ENCODE measurements at places on chromosomes 5 and 9. TPM values are rescaled to one million over a fixed set of nuclear protein-coding genes. Genes with fewer than 3 reads are reported as not detected.

OMD gene
- not detected for total RNA-seq

- DNase-seq, result peak; percentile 37
Observed at GRCh38 chr5:126988021-126988569, 42.3 kb downstream of the MARCHF3 start.

GRCh38 chr5:57452885-57453284 lies 29.7 kb downstream of the ACTBL2 start:
- DNase-seq, result no peak

- DNase-seq, result no peak
Observed at GRCh38 chr5:143476601-143477211, 73.2 kb upstream of the NR3C1 start.

CDC14B gene
- 5.8 TPM for total RNA-seq

- no peak for DNase-seq
Observed at GRCh38 chr5:7578071-7578470, 182.1 kb downstream of the ADCY2 start.

DNA sequence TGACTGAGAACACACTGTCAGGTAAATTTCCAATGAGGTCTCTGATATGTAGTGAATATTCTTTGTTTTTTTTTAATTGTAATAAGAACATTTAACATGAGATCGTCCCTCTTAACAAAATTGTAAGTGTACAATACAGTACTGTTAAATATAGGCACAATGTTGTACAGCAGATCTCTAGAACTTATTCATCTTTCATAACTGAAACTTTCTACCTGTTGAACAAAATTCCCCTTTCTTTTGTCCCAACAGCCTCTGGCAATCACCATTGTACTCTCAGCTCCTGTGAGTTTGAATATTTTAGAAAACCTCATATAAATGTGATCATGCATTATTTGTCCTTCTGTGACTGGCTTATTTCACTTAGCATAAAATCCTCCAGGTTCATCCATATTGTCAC lies 10.6 kb upstream of the PRLR start:
- DNase-seq, result no peak

BHMT2 gene
- 0.76 TPM for total RNA-seq

- DNase-seq, result no peak
Observed at GRCh38 chr9:131397100-131397790, 3.4 kb downstream of the PRRC2B start.

- DNase-seq, result no peak
Observed at GRCh38 chr9:35937227-35937626, 20.7 kb downstream of the OR2S2 start.

- no peak for DNase-seq
Observed at GRCh38 chr9:107170801-107171200, 112.3 kb upstream of the RAD23B start.

HDHD3 gene
- 8.5 TPM for total RNA-seq

DNA sequence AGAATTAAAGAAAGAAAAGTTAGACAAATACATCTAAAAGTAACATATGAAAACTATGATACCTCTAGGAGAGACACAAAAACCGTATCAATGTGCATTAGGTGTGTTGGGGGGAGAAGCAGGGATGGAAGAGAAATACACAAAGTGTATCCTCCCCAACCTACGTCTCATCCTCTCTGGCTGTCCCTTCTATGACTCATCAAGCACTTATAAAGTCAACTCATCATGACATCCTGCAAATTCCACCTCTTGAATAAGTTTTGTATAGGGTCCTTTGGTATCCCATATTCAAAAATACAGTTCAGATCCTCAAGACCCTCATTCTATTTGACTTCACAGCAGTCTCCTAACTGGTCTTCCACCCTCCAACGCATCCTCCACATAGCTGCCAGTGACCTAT lies 917.6 kb upstream of the DMAC1 start:
- DNase-seq, result no peak

- no peak for DNase-seq
Observed at GRCh38 chr9:33142535-33142934, 24.6 kb downstream of the B4GALT1 start.

PAPPA gene
- 13.1 TPM for total RNA-seq

BTNL3 gene
- not detected for total RNA-seq

DNA sequence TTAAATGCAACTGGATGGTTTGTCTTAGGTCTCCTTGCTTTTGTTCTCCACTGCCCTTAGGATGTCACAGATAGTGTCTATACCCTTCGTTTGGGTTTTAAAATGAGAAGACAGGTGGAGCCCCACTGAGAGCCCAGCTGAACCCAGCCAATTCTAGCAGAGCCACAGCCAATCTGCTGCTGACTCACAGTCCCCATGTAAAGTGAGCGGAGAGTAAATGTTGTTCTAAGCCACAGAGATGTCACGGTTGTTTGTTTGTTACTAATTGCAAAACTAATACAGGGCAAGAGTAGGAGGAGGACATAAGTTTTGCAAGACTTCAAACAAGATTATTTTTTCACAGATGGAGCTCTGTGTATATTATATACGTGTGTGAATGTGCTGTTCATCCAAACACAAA lies 50.5 kb upstream of the AGXT2 start:
- no peak for DNase-seq

GRCh38 chr5:39624268-39624886 lies 199.6 kb upstream of the DAB2 start:
- no peak for DNase-seq

- no peak for DNase-seq
Observed at GRCh38 chr5:7849681-7850394, 1.1 kb downstream of the CFAP90 start.

UQCRQ gene
- total RNA-seq, result 158 TPM

- no peak for DNase-seq
Observed at GRCh38 chr9:108779551-108780325, 76.0 kb downstream of the ACTL7B start.

DNA sequence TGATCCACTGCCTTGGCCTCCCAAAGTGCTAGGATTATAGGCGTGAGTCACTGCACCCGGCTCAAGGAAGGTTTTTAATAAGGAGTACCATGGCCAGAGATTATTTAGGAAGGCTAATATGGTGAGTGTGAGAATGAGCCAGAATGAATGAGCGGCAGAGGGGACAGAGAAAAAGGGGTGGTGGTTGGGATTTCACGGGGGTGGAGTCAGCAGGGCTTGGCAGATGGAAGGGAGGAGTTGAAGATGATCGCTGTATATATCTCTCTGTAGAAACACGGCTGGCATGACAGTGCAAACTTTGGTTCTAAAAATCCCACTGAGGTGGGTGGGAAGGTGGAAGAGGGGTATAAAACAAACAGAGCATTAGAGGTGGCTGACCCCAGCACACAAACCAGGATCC lies 176.7 kb upstream of the TBC1D2 start:
- no peak for DNase-seq

DNA sequence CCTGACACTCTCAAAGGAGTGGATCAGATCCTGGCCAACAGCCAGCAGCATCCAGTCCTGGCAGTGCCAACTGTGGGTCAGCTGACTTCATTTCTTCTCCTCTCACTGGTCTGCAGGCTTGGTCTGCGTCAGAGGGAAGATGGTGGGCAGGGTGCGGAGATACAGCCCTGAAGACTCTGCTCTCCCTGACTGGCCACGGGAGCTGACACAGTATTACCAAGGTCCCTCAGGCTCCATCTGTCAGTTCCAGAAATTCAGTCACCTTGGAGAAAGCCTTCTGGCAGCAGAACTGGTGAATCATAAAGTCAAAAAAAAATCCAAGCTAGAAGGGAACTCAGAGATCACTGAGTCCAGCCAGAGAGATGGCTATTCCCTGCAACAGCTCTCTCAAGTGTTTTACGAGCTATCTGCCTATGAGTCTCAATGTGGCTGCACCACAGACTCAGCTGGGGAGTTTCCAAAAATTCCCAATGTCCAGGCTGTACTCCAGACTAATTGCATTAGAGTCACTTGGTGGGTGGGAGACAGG lies 27.9 kb downstream of the C1QTNF2 start:
- DNase-seq, result no peak

DNA sequence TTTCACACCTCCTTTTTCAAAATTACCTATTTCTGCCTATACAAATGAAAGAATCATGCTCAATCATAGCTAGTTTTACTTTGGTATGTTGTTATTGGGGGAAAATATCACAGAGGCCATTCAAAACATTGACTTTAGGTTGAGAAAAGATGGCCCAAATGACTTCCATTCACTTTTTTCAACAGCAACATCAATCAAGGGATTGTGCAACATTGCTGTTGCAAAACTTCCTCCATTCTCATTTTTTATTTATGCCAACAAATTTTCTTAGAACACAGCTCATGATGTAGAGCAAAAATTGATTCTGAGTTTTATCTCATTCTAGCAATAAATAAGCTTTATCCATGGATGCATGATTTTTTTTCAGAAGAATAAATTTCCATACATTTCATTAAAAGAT lies 93.6 kb upstream of the RORB start:
- DNase-seq, result no peak

DNA sequence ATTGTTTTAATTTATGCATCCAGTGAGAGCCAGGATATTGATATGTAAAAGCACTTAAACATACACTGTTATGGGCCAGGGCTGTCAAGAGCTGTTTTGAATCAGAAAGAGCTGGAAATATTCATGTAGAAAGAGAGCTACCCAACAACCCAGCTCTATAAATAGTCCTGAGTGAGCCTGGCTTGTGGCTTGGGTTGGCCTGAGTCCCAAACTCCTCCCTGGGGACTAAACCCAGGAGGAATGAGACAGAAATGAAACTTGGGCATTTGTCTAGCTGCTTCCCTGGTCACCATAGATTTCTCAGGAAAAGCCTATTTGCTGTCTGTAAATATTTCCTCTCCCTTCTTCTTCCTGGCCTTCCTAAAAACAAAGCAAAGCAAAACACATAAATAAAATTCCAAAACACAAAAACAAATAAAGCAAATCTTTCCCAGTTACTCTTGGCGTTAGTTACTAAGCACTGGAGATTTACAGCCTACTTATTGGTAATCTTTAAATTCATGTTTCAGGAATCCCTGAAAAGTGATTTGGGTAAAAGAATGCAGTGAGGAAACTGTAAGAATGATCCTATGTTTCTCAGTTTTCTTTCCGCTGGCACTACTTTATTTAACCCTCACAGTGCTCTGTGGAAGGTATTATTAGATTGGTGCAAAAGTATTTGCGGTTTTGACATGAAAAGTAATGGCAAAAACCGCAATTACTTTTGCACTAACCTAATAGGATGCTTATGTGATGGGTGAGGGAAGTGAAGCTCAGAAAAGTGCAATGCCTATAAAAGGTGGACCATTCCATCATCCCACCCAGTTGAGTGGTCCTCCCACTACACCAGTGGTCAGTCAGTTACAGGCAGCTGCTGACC lies 111.8 kb downstream of the CARTPT start:
- DNase-seq, result peak; percentile 16

SLC1A3 gene
- total RNA-seq, result not detected

Data from glomerular endothelial cell (primary cell).